Spinal cord (tissue), 10 donors: ENCODE measurements at places on chromosomes 1 and 21. TPM values are rescaled to one million over a fixed set of nuclear protein-coding genes. Genes with fewer than 3 reads are reported as not detected.

Gene RIPPLY3
- 0.68 TPM for polyA plus RNA-seq

Gene SERPINC1
- polyA plus RNA-seq = not detected

Gene SPATA46
- polyA plus RNA-seq = 0.70 TPM

Gene SPRR2E
- polyA plus RNA-seq = not detected

Gene GBP7
- polyA plus RNA-seq = 0.14 TPM

Gene KCNA3
- 2.3 TPM for polyA plus RNA-seq

Gene PAPPA2
- 2.6 TPM for polyA plus RNA-seq

Gene CD244
- 0.11 TPM for polyA plus RNA-seq

Gene MLLT11
- polyA plus RNA-seq = 182 TPM

Gene ARTN
- polyA plus RNA-seq = 3.2 TPM

Gene TBX15
- polyA plus RNA-seq = 0.41 TPM

Gene PTGS2
- 0.84 TPM for polyA plus RNA-seq

Gene LCE1D
- not detected for polyA plus RNA-seq

Gene CR2
- polyA plus RNA-seq = 0.22 TPM

Gene WRAP73
- 22.8 TPM for polyA plus RNA-seq

Gene LSM10
- 47.1 TPM for polyA plus RNA-seq

Gene CD247
- polyA plus RNA-seq = 0.90 TPM

Gene SLC2A1
- 107 TPM for polyA plus RNA-seq

Gene LIN9
- polyA plus RNA-seq = 6.9 TPM

Gene IL20
- not detected for polyA plus RNA-seq

Gene HOOK1
- 8.7 TPM for polyA plus RNA-seq

Gene COA6
- 38.0 TPM for polyA plus RNA-seq

Gene CFHR5
- polyA plus RNA-seq = 1.1 TPM

Gene MATN1
- 0.97 TPM for polyA plus RNA-seq

Gene TDRD5
- polyA plus RNA-seq = 2.3 TPM

Gene KRTAP11-1
- polyA plus RNA-seq = not detected

Gene CELA2A
- polyA plus RNA-seq = 0.72 TPM

Gene PGLYRP4
- polyA plus RNA-seq = not detected

Gene DYRK3
- polyA plus RNA-seq = 9.6 TPM

Gene DEPDC1
- 3.6 TPM for polyA plus RNA-seq

Gene ERICH3
- polyA plus RNA-seq = 16.0 TPM

Gene PPM1J
- polyA plus RNA-seq = 7.4 TPM
